Effector CD4-positive, alpha-beta T cell (primary cell): ENCODE measurements at places on chromosomes 7 and 10.
A peak's percentile ranks its signal among the peaks of the same experiment; 100 is the strongest.

DNA sequence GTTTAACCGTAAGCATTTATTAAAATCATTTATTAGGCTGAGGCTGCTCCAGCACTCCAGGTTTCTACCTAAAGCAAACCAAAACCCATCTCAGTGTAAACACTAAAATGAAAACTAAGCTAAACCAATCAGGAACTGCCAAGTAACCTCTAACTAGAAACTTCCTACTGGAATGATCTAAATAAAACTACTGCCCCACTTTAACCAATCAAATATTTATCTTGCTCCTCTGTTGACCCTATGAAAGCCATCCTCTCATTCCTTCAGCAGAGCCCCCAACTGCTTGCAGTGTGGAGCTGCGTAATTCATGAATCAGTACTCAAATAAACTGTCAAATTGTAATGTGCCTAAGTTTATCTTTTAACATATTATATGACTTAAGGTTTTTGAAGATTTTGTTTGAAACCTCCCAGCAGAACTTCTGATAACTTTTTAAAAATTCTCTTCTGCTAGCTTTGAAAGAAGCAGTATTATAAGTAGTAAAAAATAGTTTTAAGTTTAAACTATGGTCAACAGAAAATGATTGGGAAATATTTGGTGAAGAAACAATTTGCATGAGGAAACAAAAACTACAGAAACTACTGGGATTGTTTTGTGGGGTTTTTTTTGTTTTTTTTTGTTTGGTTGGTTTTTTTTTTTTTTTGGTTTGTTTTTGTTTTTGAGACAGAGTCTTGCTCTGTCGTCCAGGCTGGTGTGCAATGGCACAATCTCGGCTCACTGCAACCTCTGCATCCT lies 47.4 kb downstream of the GPR37 start:
- DNase-seq, result no peak

GRCh38 chr10:36441557-36441956 lies 683.8 kb upstream of the ANKRD30A start:
- no peak for DNase-seq

GRCh38 chr10:94192974-94193373 lies 169.8 kb downstream of the NOC3L start:
- DNase-seq, result no peak

- DNase-seq, result peak; percentile 29
Measured at GRCh38 chr7:23530405-23530804, 1.4 kb downstream of the TRA2A start.

DNA sequence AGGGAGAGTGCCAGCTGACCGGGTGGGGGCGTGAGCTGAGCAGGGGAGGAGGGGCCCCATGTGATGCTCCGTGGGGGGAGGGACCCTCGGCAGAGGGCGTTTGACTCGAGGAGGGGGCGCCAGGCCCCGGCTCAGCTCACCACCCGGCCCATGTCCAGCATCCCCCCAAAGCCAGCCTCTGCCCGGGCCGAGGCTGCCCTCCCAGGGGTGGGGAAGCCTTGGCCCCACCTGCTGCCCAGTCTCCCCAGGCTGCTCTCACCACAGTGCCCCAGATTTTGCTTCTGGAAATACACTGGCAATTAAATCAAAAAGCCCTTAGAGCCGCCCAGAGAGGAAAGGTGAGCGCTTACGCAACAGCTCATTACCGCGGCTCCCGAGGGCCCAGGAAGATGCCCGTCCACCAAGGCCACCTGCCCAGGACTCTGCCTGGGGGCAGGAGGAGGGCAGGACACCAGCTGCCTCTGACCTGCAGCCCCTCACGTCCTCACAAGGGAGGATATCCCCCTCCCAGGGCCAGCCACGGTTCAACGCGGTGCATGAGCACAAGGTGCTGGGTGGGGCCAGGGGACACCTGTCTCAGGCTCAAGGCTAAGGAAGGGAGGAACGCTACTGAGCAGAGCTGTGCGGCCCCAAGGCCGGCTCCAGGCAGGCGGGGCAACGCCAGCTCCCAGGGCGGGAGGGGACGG lies 70.0 kb upstream of the INPP5A start:
- DNase-seq, result no peak

- DNase-seq, result no peak
Measured at GRCh38 chr7:8371742-8372141, 61.7 kb upstream of the NXPH1 start.

DNA sequence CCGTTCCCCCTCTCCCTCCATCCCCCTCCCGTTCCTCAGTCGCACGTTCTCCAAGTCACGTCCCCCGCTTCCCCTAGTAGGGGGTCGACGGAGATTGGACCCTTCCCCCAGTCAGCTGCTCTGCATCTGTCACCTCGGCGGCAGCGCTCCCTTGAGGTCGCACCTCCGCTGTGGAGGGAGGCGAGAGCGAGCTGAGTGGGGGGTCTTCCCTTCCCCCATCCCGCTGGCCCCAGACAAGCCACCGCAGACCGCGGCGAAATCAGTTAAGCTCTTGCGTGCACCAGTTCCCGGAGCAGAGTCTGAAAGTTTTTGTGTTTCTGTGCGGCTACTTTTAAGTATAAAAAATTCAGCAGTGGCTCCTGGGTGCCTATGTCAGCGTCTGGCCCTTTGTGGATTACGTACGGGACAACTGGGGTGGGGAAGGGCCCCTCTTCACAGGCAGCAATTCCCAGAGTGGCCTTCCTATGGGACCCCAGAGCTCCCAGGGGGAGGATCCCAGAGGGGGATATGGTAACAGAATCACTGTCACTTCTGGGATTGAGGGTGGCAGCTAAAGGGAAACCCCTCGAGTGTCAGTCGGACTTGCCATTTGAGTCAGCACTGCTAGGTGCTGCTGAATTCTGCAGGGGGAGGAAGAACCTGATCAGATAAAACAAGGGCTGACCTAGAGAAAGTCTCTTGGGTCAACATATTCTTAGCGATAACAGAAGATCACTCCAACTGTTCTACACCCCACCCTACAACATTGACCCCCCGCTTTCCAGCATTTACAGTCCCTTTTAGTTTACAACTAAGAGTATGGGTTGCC lies 12.5 kb upstream of the DDIT4 start:
- peak; percentile 47 for DNase-seq

- no peak for DNase-seq
Measured at GRCh38 chr10:47346581-47347302, 1.4 kb upstream of the RBP3 start.

DNA sequence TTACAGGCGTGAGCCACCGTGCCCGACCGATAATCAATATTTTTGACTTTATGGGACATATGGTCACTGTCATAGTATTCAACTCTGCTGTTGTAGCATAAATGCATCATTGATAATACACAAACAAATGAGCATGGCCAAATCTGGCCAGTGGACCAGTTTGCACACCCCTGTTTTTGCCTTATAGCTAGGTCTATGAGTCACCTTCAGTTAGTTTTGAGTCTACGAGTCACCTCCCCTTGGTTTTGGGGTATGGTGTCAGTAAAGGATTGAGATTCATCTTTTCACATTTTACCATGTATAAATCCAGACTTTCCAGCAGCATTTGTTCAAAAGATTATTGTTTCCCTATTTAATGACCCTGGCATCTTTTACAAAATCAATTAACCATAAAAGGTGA lies 362.5 kb upstream of the NRP1 start:
- no peak for DNase-seq

- no peak for DNase-seq
Measured at GRCh38 chr10:117754770-117755658, 212.5 kb downstream of the EMX2 start.

GRCh38 chr10:124559372-124560132 lies 97.9 kb downstream of the LHPP start:
- no peak for DNase-seq

DNA sequence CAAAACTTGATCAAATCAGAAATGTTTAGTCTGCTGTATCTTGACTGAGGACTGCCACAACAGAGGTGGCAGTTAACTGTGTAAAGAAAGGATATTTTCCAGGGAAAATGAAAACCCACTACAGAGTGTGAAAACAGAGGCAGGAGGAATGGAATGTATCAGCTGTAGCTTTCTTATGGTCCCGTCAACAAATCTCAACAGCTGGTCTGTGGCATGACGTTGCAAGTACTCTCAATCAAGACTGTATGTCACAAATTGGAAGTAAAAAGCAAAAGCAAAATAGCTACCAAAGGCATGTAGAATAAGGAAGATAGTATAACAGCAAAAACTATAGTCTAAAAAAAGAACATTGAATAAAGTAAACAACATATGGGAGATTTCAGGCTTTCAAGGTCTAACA lies 123.5 kb downstream of the KMT2C start:
- DNase-seq, result no peak

DNA sequence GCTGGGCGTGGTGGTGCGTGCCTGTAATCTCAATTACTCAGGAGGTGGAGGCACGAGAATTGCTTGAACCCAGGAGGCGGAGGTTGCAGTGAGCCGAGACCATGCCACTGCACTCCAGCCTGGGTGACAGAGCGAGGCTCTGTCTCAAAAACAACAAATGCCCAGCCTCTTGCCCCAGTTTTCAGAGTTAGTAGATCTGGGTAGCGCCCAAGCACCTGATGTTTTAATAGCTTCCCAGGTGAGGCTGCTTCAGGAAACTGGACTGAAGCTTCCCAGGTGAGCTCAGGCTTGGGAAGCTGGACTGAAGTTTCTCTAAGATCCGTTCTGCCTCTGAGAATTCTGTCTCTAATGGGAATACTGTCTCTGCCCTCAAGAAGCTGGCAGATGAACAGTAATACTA lies 12.2 kb downstream of the RPS24 start:
- DNase-seq, result no peak

DNA sequence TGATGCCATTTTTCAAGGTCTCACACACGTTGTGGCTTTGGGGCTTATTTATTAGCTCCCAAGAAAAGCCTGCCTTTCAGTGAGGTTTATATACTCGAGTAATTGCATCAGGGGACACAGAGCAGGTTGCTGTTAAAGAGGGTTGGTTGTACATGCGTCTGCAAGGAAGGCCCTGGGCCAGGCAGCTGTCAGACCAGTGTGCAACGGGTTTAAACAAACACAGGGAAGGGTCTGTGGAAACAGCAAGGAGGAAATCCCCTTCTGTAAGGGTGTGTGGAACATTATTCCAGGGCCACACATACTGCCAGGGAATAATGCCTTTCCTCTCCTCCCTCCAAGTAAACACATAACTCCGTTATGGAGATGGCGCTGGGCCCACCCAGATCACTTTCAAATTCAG lies 1.7 kb upstream of the CHST15 start:
- DNase-seq, result no peak

- DNase-seq, result peak; percentile 39
Measured at GRCh38 chr7:23055582-23056178, 41.8 kb upstream of the HYCC1 start.

GRCh38 chr7:32163896-32164295 lies 93.7 kb upstream of the PDE1C start:
- no peak for DNase-seq

- no peak for DNase-seq
Measured at GRCh38 chr7:70833726-70834125, 298.2 kb upstream of the GALNT17 start.

DNA sequence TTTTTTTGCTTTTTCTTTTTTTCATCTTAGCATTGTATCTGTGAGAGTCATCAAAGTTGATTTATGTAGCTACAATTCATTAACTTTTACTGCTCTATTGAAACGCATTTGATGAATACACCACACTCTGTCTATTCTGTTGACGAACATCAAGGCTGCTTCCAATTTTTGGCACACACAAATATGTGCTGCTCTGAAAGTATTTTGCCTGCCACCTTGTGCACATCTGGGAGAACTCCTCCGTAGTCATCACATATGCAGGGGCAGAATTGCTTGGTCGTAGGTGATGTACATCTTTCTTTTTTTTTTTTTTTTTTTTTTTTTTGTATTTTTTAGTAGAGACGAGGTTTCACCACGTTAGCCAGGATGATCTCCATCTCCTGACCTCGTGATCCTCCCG lies 796.8 kb downstream of the KCNMA1 start:
- no peak for DNase-seq

- no peak for DNase-seq
Measured at GRCh38 chr7:2288503-2288902, 25.7 kb downstream of the SNX8 start.

DNA sequence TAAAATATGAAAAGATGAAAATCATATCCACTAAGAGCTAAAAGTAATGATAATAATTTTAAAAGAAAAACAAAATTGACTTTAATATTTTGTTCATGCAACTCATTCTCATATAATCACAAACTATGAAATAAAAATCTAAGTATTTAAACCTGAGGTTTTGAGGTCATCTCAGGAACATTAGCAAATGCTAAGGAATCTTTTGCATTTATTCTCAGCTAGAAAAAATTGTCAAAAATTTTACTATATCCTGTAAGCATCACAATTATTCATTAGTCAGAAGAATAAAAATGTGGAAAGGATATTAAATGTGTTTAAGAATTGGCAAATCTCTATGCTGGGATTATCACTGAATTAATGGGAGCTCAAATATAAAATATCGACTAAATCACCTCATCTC lies 36.8 kb upstream of the TAX1BP1 start:
- DNase-seq, result no peak

DNA sequence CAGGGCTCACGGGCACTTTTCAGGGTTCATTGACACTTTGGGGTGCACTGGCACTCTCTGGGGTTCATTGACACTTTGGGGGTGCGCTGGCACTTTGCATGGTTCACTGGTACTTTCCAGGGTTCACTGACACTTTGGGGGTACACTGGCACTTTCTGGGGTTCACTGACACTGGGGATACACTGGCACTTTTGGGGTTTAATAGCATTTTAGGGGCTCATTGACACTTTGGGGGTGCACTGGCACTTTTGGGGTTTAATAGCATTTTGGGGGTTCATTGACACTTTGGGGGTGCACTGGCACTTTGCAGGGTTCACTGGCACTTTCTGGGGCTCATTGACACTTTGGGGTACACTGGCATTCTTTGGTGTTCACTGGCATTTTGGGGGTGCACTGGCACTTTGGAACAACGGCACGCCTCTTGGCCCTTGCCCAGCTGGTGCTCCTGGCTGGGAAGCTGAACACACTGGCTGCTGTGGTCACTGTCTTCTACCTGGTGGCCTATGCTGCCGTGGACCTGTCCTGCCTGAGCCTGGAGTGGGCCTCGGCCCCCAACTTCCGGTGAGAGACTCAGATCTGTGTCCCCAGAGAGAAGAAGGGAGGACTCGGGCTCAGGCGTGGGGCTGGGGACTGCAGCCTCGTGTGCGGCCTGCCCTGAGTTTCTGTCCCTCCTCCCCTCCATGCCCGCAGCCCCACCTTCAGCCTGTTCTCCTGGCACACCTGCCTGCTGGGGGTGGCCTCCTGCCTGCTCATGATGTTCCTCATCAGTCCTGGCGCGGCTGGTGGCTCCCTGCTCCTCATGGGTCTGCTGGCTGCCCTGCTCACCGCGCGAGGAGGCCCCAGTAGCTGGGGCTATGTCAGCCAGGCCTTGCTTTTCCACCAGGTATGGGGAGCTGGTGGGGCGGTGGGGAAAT lies 6.2 kb upstream of the TRIP6 start:
- DNase-seq, result no peak

- DNase-seq, result no peak
Measured at GRCh38 chr7:32043688-32044087, 26.5 kb downstream of the PDE1C start.

DNA sequence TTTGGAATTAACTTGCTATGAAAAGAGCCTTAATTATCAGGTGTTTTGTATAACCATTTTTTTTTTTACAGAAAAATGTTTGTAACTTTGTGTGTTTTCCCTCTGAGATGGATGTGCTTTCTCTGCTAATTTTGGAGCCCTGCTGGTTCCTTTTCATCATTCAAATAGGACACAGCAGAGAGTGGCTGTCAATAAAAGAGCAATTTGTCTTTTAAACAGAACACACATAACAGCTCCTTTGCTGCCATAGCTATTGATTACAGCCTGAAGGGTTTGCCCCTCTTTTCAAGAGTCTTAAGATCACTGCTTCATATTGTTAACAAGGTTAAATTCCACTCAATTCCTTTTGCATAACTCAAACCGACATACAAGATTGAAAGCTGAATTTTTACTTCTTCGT lies 187.2 kb upstream of the MBL2 start:
- no peak for DNase-seq
